ENCODE measurements at places on chromosomes 11 and 22. TPM values are rescaled to one million over a fixed set of nuclear protein-coding genes. Genes with fewer than 3 reads are reported as not detected.
A peak's percentile ranks its signal among the peaks of the same experiment; 100 is the strongest.

ACTN3 gene
- not detected for polyA plus RNA-seq

TMEM138 gene
- 49.0 TPM for polyA plus RNA-seq

GRCh38 chr11:95337175-95337957 lies 106.4 kb upstream of the SESN3 start:
- peak; percentile 32 for DNase-seq

GRCh38 chr11:56457076-56457475 lies 16.1 kb downstream of the OR5M3 start:
- no peak for DNase-seq

DNA sequence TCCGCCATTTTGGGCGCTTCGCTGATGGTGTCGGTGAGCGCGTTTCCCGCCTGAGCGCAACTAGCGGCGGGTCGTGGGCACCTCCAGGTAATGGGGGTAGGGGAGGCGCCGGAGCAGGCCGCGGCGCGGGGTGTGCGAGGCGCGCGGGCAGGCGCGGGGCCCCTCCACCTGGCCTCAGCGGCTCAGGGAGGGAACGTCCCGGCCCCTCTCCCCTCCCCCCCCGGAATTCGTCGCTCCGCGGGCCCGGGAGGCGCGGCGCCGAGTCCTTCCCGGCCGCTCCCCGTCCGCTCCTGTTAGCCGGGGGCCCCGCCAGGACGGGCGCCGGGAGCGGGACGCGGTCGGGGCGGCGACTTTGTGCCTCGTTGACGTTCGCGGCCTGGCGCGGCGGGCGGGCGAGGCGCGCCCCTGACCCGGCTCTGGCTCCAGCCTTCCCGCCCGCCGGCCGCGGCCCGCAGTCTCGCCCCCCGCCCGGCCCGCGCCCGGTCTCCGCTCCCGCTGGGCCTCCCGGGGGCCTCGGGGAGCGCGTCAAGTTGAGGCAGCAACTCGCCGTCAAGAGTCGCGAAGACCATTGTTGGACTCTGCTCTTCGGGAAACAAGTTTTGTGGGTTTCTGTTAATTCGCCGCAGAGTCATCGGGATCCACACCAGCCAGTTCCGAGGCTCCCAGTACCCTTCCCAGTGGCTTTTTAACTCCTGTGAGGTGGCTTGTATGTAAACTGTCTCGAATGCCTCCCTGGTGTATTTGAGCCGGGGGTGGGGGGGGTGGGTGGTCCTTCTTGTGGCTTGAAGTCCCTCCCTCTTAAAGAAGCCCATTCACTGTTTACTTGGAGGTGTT lies at the start of gene PPP6R3:
TSS of gene PPP6R3 (plus strand) at position 12 of the 834 bp plus-strand sequence. CDS start 76,913 bp downstream, outside the sequence.
- DNase-seq: peak; percentile 12

DNA sequence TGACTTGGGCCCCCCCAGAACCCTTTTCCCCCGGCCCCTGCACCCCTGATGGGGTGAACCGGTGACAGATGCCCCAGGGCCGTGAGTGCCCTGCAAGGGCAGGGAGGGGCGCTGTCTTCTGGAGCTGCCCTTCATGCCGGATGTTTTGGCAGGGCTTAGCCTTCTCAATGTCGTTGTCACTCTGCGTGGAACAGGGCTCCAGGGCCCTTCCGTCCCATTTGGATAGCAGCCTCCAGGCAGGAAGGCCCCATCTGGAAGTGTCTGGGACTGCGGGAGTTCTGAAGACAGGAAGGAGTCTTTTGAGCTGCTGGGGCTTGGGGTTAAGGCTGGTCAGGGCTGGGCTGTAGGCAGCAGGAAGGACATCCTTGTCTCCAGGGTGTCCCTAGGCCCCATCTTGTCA lies 4.6 kb downstream of the FRMD8 start:
- no peak for DNase-seq

GRCh38 chr11:118155776-118156530 lies 3.3 kb upstream of the SCN4B start:
- no peak for DNase-seq

DNA sequence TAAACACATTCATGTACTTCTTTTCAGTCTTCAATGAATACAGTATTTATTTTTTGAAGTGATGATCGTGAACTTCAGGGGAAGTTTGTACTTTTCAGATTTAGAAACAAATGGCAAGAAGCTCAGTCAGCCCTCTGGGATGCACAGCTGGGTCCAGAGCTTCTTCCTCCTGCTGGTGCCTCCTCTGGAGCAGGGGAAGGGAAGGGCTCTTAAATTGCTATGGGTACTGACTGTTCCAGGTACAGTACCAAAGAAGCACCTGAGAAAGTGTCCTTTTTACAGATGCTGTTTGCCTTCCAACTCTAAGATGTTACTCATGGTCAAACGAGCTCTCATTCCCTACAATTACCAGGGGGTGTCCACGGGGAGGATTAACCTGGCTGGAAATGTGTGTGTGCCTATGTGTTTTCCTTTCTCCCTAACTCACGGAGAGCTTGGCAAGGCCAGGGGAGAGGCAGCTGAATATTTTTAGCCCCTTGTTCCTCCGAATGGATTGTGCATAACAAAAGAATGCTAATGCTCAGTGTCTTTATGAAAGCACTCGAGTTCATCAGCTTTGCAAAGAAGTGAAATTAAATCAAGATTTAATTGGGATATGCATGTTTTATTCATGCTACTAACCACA lies 313.7 kb upstream of the CADM1 start:
- DNase-seq: no peak
